ENCODE measurements at places on chromosomes 7 and 10. TPM values are rescaled to one million over a fixed set of nuclear protein-coding genes. Genes with fewer than 3 reads are reported as not detected.

- DNase-seq, result no peak
Measured at GRCh38 chr7:92854501-92855238, 18.3 kb upstream of the CDK6 start.

The TRIM8 gene
- total RNA-seq, result 81.6 TPM

The OR6V1 gene
- total RNA-seq, result not detected

DNA sequence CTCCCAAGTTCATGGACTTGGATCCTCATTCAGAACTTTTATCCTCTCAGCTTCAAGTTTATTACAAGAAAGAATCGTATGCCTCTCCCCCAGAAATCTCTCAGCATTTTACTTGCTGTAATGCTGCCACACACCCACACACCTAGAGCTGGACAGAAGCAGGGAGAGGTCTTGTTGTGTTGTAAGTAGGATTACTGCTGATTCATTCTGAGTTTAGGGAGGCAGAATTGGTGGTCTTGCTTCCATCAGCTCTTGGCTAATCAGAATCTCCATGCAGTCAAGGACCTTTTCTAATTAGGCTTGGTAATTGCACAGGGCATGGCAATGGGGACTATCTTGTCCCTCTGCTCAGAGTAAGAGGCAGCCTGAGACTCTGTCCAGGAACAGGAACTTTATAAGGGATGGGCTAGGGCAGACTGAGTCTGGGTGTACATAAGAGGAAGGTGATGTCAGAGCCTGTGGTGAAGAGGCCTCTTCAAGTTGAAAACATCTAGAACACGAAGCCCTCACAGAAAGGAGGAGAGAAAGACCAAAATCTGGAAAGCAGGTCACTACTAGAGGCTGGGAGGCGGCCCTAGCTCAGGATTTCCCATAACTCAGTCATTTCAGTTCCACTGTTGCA is 7.0 kb upstream of the PTPRE start:
- DNase-seq, result no peak

- peak; percentile 63 for DNase-seq
Measured at GRCh38 chr7:157090485-157091165, 48.1 kb upstream of the UBE3C start.

- no peak for DNase-seq
Measured at GRCh38 chr10:85648279-85648754, 718.3 kb downstream of the GRID1 start.

- DNase-seq, result no peak
Measured at GRCh38 chr7:23261843-23262452, 15.4 kb downstream of the GPNMB start.

DNA sequence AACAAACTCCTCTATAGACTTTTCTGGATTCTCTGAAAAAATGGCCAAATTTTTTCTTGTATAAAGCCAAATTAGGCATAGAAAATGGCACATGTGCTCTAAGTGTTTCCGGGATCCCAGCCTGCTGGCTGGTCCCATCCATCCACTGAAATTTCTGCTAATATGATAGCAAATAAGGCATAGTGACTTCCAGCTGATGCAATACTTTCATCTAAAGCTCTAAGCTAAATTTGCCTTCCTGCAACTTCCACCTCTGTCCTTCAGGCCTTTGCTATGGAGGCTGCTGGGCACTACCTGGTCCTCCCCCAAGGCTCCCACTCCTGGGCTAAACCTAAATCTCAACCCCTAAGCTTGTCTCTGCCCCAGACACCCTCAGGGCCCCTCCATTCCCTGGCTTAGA is 20.5 kb downstream of the MYH16 start:
- DNase-seq, result no peak

The TRPV5 gene
- not detected for total RNA-seq

- DNase-seq, result no peak
Measured at GRCh38 chr10:109259293-109259692, 664.0 kb downstream of the XPNPEP1 start.

GRCh38 chr7:637826-638225 is 88.7 kb upstream of the DNAAF5 start:
- DNase-seq, result no peak

The SFMBT2 gene
- total RNA-seq, result 5.4 TPM

GRCh38 chr7:134021836-134022235 is 105.3 kb upstream of the LRGUK start:
- DNase-seq, result no peak

- no peak for DNase-seq
Measured at GRCh38 chr10:71844695-71845094, 6.4 kb downstream of the PSAP start.

DNA sequence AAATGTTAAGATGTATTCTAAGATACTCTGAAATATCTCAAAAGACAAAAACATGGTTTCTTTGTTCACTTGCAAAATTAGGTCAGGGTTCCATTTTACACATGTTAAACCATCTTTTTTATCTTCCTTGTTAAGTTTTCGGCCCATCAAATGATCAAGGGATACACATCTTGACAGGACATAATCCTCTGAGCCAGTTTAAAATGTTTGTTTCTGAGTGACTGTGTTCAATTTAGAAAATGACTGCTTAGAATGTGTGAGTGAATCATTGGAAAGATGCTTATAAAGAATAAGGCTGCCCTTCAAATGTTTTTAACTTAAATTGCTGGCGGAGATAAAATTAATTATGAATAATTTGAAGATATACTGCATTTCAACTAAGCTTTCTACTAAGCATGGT is 95.9 kb upstream of the SLC26A5 start:
- no peak for DNase-seq

- DNase-seq, result no peak
Measured at GRCh38 chr7:41447450-41448042, 255.3 kb downstream of the INHBA start.

The RARRES2 gene
- total RNA-seq, result 109 TPM

The CYP26C1 gene
- total RNA-seq, result not detected

The NKX2-3 gene
- total RNA-seq, result not detected

DNA sequence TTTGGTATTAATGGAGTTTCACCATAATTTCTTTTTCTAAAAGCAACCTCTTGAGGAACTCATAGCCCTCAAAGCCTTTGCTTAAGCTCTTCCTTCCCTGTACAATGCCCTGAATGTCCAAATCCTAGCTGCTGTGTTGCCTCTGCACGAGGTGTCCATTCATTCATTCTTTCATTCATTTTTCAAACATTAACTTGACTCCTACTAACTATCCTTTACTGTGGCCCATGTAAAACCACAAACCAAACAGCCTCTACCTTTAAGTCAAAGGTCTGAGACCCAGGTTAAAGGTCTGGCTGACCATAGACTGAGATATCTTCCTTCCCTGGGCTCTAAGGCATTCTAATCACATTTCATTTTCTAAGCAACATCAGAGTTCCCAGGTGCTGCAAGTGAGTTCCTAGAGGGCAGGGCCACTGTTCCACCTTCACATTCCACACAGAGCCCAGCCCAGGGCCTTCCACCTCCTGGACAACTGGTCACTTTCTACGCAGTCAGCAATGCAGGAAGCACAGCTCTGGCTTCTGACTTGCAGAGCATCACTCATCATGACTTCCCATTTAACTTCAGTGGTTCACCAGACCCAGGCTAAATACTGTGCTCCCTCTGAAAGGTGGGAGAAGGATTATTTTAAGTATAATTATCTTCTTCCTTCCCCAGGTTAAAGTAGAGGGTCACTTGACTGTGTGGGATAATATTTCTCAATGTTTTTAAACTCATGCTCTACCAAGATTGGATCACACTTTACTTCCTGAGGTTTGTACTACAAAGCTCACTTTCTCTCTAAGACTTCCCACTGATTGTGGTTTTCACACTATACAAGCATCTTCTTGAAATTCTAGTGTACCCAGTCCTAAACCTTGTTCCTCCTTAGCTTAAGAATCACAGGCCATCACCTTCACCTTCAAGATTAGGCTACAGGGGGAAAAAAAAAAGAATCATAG is 19.1 kb downstream of the ATXN7L1 start:
- no peak for DNase-seq

The GHRHR gene
- total RNA-seq, result not detected

DNA sequence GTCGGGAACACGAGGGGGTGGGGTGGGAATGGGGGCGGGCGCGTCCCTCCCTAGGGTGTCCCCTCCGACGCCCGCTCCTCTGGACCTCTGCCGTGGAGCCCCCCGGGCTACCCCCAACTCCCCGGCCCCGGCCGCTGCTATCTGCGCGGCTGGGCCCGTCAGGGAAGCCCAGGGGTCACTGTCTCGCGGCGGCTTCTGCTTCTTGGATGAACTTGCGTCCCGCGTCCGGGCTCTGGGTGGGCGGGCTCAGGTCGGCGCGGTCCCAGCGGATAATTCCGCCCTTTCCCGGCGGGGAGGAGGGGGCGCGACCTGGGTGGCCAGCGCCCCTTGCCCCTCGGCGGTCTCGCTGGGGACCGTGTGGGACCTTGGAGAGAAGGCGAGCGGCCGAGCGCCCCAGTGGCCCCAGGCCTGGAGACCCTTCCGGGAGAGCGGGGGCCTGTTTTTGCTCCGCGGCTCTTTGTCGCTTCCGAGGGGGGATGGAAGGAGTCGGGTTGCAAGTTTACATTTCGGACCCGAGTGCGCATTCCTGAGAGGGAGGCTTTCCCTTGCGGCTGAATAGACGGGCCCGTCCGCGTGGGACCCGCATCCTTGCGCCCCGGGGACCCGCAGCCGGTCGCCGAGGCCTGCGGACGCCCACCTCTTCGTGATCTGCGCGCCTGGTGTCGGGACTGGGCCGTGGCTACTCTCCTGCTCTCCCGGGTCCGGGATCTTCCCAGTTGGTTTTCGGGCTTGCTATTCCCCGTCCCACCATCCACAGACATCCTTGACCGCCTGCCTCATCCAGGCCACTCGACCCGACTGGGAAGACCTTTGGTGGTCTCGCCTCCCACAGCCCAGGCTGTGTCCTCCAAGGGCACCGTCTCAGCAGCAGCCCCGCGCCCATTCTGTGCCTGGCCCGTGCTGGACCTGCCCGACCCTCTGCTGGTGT is 812 bp downstream of the DOCK1 start:
- peak; percentile 76 for DNase-seq

The MSMB gene
- total RNA-seq, result 5.6 TPM

The GPR85 gene
- total RNA-seq, result 5.0 TPM

The MCU gene
- 27.0 TPM for total RNA-seq

DNA sequence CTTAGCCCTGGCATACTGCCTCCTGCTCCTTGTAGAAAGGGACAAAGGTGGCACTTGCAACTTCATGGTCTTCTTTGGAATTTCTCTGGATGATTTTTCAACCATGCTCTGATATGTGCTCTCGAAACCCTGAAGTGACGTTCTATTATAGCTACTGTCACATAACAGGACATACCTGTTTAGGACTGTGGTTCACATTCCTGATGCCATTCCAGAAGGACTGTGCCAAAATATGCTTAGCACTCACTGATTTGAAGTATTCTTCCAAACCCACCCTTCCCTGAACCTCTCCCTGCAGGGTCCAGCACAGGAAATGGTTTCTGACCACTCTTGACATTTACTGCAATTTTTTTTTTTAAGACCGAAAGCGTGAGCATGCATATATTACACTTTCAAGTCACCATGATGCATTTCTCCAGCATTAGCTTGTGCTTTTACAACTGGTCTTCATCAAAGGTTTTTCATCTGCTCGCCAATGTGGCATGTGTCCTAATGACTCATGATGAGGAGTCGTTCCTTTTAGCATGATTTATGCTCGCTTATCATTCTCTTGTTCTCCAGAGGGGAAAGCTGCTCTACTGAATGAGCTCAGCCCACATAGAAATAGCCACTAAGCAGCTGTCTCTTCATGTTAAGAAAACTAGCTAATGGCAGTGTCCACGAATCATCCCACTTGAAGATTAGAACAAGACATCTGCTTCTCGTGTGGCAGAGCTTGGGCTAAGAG is 135.2 kb downstream of the ADAM12 start:
- no peak for DNase-seq

- DNase-seq, result no peak
Measured at GRCh38 chr10:71326464-71326881, 7.4 kb downstream of the SLC29A3 start.

GRCh38 chr10:32995066-32995622 is 37.1 kb upstream of the ITGB1 start:
- DNase-seq, result no peak

The DUSP5 gene
- total RNA-seq, result 61.6 TPM

The REEP3 gene
- total RNA-seq, result 38.1 TPM

Measured in type B pancreatic cell (in vitro differentiated cells).